NCI-H2081 treated with DMSO at 0.1 percent for 48 hours (cell line): ENCODE measurements at places on chromosomes 16 and 17.

GRCh38 chr16:73050201-73051099 is 2.5 kb upstream of the ZFHX3 start:
- DNase-seq = no peak

- no peak for DNase-seq
Measured at GRCh38 chr17:28407130-28407973, 1.3 kb upstream of the SLC46A1 start.

- DNase-seq = no peak
Measured at GRCh38 chr17:81951785-81952684, 5.0 kb upstream of the MYADML2 start.

DNA sequence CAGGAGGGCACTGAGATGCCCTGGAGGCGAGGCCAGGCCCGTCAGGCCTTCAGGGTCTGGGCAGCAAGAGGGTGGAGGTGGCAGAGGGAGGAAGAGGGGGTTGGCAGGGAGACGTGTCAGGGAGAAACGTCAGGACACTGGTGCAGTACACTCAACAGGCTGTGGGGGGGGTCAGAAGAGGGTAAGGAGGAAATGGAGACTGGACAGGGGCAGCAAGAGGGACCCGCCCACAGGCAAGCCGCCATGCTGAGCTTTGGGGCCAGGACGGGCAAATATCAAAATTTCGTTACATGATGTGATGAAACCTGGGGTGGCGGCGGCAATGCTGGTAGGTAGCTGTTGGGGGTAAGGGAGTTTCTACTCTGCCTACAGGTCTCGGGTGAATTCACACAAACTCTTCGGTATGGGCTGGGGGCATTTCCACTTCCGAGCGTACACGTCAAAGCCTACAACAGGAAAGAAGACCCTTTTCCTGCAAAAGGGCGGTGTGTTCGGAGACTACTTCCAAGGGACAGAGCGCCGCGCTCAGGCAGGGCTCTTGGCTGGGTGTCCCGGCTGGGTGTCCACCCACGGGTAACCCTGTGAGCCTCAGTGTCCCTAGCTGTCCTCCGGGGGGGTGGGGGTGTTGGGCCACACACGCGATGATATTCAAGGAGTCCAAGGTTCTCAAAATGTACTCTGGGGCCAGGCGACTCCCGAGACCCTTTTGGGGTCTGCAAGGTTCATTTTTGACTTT is 43.3 kb upstream of the ATP2A3 start:
- DNase-seq = no peak

DNA sequence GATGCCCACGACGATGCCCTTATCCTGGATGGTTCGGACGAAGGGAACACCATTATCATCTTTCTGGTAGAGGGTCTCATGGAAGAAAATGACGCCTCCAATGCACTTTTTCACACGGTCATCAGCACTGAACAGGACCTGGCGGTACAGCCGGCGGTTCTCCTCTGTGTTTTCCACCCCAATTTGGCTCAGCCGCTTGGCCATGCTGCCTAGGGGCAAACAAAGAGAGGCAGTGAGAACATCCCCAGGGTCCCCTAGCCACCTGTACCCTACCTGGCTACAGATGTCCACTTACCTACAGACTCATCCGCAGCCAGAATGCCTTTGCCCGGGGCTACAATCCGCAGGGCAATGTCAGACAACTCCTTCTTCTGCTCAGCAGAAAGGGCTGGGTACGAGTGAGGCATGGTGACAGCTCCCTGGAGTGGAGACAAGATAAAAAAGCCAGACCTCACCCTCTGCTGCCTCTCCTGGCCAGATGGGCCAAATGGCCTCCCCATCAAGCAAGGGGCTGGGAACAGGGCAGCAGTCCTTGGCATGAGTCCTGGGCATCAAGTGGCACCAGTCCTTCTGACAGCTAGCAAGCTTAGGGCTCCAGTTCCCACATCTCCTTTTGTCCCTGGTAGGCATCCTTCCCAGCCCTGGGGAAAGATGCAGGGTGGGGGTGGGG is 1.4 kb downstream of the ALDOC start:
- DNase-seq = no peak

DNA sequence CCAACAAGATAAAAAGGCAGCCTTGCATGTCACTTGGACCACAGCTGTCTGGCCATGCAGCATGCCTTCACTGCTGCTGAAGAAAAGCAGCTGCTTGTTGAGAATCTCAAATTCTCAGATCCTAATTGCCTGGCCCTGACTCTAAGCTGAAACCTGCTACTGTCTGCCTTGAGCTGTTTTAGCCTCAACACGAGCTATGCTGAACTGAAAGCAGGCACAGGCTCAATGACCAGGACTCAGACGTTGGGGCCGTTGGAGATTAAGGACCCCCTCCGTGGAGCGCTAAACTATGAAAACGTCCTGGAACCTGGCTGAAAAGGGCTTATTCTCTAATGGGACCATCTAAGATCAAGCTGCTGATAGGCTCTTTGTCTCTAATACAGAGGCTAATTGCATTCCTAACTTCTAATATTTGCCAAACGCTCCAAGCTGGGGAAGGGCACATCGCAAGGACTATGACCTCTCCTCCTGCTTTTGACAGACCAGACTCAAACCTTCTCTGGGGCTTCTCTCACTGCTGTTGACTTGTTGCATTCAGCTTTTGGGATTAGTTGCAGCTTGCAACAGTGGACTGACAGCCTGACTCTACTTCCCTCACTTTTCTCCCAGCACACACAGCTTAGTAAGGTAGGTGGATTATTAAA is 4.6 kb upstream of the PLK1 start:
- DNase-seq = no peak

GRCh38 chr17:1928976-1929375 is 96.2 kb downstream of the RTN4RL1 start:
- DNase-seq = no peak

- DNase-seq = no peak
Measured at GRCh38 chr17:63629627-63630026, 7.4 kb downstream of the MAP3K3 start.

- no peak for DNase-seq
Measured at GRCh38 chr17:9436630-9437029, 139.0 kb downstream of the STX8 start.

DNA sequence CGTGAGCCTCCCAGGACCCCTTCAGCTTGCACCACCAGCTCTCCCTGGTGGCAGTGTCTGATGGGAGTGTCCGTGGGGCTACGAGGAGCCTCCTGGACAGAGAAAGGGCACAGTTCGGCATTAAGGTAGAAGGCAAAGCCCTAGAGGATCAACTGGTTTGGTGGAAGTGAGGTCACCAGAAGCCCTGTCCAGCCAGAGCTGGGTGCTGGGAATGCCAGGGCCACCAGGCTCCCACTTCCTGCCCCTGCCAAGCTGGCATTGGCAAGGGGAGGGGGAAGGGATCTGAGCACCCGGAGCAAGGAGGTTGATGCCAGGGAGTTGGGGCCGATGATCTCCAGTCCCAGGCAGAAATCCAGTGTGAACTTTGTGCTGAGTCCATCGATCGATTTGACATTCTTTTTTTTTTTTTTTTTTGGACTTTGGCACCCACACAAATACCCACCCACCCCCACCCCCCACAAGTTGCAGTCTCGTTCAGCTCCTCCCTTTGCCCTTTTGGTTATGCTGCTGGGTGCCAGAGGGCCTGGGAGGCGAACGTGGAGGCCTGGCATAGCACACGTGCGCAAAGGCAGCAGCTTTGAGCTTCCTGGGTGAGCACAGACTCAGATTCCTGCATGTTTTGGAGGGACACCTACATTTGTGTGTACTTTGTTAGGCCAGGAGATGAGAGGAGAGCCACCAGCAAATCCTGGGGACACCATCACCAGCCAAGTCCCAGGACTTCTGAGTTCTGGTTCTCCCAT is 2.1 kb downstream of the NHERF1 start:
- no peak for DNase-seq

DNA sequence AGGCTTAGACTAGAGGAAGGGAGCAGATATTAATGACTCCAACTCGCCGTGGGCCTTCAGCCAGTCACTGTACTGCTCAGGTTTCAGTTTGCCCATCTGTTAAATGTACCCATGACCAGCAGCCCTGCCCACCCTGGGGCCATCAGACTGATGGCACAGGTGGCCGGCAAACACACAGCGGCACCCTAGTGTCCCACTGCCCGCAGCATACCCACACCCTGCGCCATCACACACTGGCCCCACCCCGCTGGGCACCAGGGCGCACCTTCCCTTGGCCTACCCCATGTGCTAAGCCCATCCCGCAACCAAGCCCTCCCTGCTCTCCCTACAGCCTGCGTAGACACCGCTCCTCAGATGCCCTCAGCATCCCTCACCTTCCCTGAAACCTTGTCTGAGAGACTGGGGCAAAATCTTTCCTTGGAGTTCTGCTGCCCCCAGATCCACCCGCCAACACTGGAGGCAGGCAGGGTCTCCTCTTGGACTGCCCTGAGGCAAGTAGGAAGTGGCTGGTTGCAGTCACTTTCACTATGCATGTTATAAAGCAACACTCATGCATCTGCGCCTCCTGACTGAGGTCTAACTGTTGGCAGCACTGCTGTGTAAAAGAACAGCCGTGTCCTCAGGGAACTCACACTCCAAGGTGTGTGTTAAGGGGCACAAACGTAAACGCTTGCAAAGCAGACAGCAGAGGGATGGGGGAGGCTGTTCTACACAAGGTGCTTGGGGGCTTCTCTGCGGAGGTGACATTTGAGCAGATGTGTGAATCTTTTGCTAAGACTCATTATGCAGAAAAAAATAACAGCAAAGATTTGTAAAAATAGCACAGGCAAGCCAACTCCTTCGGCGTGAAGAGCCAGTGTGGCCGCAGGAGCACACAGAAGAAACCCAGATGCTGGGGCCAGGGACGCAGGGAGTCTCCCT is 6.7 kb upstream of the BCAR1 start:
- no peak for DNase-seq
